ENCODE measurements at places on chromosomes 2 and 18.
A peak's percentile ranks its signal among the peaks of the same experiment; 100 is the strongest.

- DNase-seq: peak; percentile 55
These were observed 101.9 kb downstream of the FOXI3 start for GRCh38 chr2:88350331-88351248.

DNA sequence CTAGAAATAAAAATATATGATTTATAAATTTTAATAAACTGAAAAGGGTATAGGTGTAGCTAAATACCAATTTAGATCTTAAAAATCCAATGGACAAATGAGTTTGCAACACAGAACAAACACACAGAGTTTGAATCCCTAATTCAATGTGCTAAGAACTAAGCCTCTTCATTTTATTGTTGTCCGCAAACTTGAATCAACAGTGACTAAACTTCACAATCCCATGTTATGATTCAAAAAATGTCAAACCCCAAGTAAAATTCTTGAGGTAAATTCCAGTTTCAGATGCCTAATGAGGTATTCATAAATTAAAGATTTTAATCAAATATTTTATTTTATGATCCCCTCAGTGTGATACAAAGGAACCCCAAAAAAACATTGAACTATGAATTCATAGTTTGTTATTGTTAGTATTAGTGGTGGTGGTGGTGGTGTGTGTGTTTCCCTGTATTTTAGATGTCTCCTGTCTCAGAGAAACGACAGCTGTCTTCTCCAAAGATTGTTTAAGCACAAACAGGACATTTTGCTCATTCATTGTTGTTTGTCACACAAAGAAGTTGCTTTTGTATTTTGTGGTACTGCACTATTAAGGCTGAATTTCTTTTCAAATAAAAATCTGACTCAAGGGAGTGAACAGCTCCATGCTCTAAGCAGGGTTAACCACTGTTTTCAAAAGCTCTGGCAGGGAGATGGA lies 259.8 kb downstream of the OSR1 start:
- no peak for DNase-seq

DNA sequence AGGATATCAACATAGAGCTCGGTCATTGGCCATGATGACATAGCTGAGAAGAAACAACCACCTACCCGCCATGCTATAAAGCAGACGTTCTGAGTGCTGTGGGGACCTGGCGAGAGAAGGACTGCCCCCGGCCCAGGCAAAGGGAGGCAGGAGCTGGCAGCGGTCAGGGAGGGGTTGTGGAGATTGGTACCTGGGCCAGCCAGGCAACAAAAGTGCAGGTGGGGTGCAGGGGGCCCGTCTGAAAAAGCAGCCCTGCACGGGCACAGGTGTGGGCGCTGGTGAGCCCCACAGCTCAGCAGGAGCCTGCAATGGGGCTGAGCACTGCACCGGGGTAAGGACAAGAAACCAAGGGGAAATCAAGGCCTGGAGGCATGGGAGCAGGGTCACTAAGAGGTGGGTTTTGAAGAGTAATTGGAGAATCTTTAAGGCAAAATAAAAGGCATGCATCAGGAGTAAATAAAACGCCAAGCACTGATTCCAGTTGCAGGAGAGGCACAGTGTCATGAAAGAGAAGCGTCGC lies 464.0 kb downstream of the EIPR1 start:
- no peak for DNase-seq

DNA sequence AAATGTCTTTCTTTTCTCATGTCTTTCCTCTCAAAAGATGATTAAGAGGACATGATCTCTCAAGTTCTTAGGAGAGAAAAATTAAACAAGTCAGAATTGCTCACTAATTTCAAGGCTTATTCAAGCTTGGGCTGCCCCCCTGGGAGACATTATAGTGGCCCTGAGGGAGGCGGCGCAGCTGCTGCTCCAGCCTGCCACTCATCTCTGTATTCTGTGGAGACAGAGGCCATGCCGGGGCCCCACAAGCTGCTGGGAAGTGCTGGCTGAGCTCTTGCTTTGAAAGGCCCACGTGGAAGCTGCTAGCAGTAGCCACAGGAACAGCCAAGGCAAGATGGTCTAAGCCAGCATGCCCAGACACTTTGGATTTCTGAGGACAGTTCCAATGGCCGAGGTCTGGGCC lies 267.4 kb downstream of the LNPK start:
- no peak for DNase-seq

- DNase-seq: no peak
These were observed 24.4 kb upstream of the CATIP start for GRCh38 chr2:218332288-218332687.

DNA sequence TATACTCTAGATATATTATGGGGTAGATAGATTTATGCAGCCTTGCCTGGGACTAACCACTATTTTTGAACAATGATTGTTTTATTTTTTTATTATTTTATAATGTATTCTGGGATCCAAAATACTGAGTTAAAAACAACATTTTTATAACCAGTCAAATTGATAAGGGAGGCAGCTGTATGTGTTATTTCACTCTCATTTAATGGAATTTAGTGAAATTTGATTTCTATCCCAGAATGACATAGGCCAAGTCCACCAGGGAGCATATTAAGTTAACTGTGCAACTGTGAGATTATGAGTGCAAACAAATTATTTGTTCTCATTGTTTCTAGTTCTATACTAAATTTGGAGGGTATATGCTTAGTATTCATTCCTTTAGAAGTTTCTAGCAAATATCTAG lies 553.6 kb upstream of the NRP2 start:
- no peak for DNase-seq

- DNase-seq: peak; percentile 24
These were observed 3.1 kb downstream of the STK39 start for GRCh38 chr2:168244318-168244717.

DNA sequence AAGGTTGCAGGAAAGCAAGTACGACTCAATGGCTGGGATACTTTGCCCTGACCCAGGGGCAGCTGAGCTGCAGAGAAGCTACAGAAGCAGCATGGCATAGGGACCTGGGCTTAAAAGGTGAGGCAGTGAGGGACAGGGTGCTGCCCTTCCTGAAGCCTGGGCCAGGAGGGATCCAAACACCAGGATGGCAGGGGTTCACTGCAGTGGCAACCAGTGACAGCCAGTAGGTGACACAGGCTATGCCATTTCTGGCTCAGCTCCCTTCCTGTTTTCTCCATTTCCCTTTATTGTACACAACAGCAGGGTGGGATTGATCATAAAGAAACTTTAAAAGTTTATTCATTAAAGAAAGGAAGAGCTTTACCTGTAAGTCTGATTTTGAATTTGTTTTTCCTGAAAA lies 48.8 kb downstream of the CABYR start:
- no peak for DNase-seq

Data from activated CD8-positive, alpha-beta memory T cell treated with anti-CD3 and anti-CD28 coated beads, Interleukin-2, amount 50 U/mL, for 4 hours (primary cell).